ENCODE measurements at places on chromosomes 3 and 15.

- DNase-seq: no peak
These were observed 1178.1 kb upstream of the GBE1 start for GRCh38 chr3:82939491-82940097.

DNA sequence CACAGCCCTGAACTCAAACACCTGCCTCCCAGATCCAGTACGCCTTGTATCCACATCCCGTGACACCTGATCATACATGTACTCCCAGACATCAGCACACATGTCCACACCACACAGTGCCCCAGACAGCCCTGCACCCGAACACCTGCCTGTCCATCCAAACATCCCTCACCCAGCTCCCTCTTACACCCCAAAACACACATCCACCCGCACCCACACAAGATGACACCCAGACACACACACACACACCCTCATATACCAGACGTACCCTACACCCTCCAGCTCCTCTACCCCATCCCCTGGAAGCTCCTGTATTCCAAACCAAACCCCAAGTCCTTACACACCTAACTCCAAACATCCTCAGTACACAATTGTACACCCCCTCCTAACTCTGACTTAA is 735 bp downstream of the CAMK1 start:
- no peak for DNase-seq

DNA sequence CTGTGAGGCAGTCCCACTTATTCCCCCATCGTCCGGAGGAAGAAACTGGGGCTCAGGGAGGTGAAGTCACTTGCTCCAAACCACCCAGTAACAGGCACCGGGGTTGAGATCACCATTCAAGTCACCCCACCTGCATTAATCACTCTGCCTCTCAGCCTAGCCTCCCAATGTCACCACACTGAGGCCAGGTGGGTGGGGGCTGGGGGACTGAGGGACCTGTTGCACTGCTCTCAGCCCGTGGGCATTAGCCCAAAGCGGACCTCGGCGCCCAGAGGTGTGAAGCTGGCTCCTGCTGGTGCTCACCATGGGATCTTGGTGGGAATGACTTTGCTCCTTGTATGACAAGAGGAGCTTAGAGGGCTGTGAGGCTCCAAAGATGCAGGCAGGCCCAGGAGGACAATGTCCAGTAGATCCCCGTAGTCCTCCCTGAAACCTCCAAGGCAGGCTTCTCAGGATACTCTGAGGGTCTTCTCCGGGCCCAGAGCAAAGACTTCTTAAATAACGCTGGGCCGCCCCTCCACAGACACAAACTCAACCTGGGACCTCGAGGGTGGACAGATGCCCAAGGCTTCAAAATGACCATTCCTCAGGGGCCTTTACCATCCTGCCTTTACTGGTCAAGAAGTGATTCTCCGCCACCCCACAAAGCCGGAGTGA is 1.7 kb downstream of the NT5DC2 start:
- DNase-seq: no peak

DNA sequence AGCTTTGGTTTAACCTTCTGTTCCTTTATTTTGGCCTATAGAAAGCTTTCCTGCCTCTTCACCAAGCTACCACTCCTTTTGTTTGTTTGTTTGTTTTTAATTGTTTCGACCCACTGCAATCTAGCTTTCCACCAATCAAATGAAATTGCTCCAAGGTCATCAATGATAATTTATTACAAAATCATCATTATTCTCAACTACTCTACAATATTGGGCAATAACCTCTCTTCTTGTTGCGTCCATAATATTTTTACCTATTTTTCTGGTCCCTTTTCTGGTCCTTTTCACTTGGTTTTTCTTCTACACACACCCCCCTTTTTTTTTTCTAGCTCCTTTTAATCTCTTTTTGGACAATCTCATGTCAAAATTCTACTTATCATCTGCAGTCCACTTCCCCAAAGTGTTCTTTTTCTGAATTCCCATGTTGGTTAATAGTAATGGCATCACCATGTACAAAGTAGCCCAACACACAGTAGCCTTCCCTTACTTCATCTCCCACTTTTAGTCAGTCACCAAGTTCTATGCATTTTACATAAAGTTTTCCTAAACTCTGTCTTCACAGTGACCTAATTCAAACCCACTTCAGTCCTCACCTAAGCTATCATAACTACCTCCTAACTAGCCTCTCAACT is 11.0 kb upstream of the ANKRD28 start:
- DNase-seq: no peak

All from GM12864 (cell line).